GM12892 (cell line): ENCODE measurements at places on chromosomes 6 and 20.

DNA sequence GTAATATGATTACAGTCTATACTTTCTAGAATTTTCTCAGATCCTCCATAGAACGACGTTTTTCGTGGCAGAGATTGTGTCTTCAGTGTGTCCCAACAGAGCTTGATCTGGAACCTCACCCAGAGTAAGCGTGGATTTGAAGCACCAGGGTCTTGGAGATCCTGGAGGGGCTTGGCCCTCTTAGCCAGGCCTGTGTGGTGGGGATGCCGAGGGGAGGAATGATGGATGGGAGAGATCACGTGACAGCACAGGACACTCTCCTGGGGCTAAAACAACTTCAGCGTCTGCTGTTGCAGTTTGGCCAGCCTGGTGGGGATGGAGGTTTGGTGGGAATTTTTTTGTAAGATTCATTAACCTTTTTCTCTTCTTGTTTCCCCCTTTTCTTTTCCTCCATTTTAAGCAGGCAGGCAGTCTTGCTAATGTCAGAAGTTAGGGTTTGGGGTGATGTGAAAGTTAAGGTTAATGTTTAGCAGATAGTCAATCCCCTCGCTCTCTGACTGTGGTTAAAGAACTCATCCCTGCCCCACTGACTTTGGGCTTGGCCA, 100.7 kb upstream of the SULF2 start:
- DNase-seq, result no peak

DNA sequence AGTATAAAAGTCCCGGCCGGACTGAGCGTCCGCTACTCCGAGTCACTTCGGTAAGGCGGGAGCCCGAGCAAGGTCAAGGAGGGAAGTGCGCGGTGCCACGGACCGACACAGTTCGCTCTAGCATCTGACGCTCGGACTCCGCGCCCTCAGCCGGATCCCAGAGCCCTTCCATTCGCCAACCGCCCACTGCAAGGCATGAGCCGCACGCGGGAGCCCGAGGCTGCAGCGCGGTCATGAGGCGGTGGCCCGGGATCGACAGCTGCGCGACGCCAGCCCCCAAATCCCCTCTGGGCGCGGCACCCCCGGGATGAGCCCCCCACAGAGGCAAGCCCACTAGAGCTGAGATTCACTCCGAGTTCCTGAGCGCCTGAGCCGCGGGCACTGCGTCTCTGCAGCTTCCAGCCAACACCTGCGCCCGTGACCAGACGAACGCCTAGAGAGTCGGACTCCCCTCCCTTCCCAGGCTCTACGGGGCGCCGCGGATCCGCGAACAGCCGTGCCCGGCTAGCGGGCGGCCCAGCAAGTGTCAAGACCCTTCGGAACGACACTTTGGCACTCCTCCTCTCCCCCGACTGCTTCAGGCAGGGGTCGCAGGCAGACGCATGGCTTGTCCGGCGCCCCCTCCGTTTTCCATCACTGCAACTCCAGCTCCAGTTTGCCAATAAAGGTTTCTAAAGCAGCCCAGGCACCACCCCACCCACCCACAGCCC, 725 bp upstream of the ISM1 start:
- peak; percentile 7 for DNase-seq

GRCh38 chr6:25417046-25417605, 138.0 kb downstream of the CARMIL1 start:
- DNase-seq, result no peak

- no peak for DNase-seq
These were observed 348.7 kb downstream of the CD83 start for GRCh38 chr6:14466278-14466677.

GRCh38 chr6:117425431-117426153, at the start of gene ROS1:
TSS of gene ROS1 (minus strand) at chr6:117425942. CDS start at chr6:117425656, 286 bp downstream.
- no peak for DNase-seq

- DNase-seq, result no peak
These were observed 112.2 kb upstream of the ADTRP start for GRCh38 chr6:11890849-11891248.

GRCh38 chr20:59149678-59150504, 13.7 kb upstream of the ZNF831 start:
- no peak for DNase-seq
